ENCODE measurements at places on chromosomes 7 and 10.

DNA sequence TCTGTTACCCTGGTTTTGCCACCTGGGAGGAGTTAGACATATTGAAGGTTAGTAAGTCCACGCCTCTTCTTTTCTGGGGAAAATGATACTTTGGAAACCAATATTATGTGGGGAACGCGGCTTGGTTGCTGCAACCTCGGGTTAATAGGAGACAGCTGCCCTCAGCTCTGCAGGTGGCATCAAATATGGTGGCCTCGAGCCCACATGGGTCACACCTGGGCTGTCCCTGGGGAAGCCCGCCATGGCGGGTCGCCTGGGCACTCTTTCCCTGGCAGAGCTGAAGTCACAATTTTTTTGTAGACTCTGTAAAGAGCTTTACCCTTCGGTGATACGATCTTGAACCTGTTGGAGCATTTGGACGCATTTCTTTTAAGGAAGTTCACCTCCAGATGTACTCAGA is 2.5 kb downstream of the PFKP start:
- no peak for DNase-seq

- DNase-seq = no peak
Observed at GRCh38 chr10:121999301-121999700, 10.3 kb downstream of the TACC2 start.

- no peak for DNase-seq
Observed at GRCh38 chr10:24202181-24202570, 6.8 kb upstream of the KIAA1217 start.

DNA sequence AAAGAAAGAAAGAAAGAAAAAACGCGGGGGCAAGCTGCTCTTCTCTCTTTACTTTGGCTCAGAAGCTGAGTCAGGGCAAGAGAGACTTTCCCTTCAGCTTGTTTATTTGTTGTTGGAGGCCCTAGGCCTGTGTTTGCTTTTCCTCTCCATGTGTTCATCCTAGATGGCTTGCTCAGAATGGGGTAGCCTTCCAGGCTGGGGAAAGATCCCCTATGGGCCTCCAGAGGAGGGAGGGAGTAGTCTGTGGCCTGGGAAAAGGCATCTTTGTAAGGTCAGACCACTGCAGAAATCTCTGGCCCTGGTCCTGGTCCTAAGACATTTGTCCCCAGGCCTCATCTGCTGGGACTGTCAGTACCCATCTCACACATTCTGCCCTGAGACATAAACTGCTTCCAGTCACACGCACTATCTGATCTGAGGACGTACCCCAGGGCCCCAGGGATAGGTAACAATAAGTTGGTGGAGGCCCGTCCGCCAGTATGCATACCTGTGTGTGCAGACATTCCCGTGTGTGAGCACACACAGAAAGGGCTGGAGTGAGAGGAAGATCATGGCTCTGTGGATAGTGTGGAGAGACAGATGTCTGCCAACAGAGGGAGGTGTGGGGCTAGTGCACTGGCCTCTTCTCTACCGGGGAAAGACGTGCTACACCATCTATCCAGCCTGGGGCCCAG is 4.9 kb upstream of the SCD start:
- peak; percentile 35 for DNase-seq

- DNase-seq = peak; percentile 80
Observed at GRCh38 chr10:68135922-68136792, 26.9 kb downstream of the MYPN start.

DNA sequence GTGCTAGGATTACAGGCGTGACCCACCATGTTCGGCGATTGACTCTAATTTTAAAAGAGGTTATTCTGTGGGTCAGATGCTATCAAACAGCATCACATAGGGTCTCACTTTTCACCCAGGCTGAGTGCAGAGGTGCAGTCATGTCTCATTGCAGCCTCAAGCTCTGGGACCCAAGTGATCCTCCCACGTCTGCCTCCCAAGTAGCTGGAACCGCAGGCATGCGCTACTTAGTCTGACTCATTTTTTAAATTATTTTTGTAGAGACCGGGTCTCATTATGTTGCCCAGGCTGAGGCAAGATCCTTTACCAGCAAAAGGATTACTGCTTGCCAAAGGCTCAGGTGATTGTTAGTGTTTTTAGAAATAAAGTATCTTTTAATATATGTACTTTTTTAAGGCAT is 42.9 kb upstream of the STOX1 start:
- DNase-seq = no peak

DNA sequence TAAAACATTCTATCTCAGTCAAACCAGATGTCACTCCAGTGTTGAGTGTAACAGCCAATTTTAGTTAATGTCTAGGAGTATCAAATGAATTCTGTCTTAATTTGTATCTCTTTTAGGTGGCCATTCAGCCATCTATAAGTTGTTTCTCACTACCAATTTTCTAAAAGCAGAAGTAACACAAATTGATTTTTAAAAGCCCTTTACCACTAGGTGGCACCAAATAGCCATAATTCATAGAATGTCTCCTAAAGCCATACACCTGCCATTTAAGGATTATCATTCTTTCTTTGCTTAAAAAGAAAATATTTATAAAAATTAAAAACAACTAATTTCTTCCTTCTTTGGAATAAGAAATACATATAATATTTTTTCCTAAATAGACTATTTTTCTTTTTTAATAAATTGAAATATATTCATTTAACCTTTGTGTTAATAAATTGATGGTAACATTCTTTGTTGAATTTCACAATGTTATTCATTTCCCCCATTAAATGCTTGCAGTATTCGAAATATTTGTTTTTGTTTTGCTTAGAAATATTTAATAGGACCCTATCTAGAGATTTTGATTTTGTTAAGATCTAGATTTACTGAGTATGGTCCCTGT is 107.8 kb upstream of the PPP1R3A start:
- peak; percentile 9 for DNase-seq

DNA sequence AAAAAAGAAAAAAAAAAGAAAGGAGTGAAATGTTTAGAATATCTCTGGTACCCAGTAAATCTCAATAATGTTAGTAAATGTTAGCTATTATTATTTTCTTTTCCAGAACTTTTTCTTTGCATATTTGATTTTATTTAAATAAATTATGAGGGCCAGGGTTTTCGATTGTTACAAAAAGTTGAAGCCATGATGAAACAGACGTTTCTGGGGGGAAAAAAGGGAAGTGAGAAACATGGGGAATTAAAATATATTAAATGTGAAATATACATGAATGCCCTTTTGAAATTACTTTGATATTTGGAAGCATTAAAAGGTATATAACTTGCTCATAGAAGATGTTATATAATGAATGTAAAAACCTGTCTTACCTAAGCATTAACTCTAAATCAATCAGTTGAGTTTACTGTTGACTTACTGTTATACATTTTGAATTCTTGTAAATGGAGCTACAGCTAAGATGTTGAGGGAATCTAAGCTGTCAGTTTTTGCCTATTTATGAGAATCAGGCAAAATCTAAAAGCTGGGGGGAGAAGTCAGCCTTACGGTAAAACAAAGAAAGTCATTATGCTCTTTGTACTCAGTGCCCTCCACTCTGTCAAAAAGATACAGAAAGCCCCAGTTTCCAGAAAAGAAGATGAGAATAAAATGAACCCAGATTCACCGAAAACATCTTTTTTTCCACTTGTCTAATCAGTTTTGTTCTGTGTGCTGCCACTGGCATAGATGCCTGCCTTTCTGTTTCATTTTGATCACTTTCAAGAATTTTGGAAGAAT is 30.0 kb upstream of the KDM7A start:
- DNase-seq = no peak

DNA sequence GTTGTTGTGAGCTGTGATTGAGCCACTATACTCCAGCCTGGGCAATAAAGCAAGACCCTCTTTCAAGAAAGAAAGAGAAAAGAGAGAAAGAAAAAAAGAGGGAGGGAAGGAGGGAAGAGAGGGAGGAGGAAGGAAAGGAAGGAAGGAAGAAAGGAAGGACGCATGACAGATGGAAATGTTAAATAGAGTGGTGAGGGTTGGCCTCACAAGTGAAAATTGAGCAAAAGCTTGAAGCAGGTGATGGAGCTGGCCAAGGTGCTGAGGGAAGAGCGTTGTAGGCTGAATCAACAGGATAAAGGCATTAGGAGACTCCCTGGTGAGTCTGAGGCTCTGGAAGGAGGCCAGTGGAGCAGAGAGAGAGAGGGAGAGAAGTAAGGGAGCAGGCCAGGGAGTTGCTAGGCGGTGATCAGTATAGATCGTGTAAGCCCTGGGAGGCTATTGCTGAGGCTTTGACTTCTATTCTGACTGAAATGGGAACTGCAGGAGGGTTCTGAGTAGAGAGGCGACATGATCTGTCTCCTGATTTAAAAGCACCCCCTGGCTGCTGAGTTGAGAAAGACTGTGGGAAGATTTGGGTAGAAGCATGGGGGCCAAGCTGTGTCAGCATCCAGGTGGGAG is 26.5 kb upstream of the TMEM248 start:
- peak; percentile 78 for DNase-seq

GRCh38 chr10:100659361-100660098 is 85.9 kb upstream of the PAX2 start:
- DNase-seq = no peak

DNA sequence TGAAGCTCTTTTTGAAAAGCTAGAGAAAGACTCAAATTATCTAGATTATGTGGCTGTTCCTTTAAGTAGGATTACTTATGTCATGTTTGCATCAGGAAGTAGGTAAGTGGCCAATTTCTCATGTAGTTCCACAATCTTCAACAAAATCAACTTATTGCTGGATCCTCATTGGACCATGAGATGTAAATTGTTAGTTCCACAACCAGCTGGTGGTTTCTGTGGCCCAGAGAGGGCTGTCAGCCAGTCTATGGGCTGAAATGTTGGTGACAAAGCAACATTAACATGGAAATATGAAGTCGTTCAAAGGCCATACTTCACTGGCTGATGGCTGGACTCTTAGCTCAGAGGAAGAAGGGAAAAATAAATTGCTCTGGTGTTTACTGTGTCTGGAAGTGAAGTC is 157.9 kb downstream of the PLXDC2 start:
- no peak for DNase-seq

DNA sequence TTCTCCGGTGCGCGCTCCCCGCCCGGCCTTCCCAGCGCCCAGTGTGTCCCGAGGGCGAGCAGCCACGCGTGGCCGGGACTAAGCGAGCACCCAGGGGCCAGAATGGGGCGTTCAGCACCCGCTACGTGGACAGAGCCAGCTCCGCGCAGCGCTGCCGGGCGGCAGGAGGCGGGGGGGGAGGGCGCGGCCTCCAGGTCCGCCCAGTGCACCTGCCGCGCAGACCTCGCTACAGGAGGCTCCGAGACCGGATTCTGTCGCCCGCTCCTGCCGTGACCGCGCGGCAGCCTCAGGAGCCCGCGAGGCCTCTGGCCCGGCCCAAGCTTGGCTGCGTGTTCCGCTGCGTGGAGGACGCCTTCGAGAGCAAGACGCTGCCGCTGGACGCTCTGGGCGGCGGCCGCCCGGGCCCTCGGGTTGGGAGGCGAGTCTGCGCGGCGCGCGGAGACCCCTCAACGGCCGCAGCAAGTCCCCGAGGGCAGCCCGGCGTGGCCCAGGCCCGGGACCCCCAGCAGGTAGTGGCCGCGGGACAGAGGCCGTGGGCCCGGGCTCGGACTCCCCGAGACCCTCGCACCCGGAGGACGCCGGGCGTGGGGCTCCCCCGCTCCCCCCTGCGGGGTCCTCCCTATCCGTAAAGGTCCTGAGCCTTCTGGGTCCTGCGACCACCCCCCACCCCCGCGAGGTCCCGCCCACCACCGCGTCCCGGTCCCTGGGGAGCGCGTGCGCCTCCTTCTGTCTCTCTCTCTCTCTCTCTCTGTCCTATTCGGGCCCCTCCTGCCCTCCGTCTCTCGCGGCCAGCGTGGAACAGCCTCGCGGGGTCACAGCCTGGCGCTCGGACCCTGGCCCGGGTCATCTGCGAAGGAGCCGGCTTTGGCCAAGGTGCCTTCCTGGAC is 904 bp upstream of the DPYSL4 start:
- DNase-seq = no peak

GRCh38 chr10:7475046-7475911 is 64.4 kb upstream of the SFMBT2 start:
- DNase-seq = no peak

GRCh38 chr10:98374217-98374985 is 40.6 kb downstream of the PYROXD2 start:
- peak; percentile 61 for DNase-seq

- DNase-seq = no peak
Observed at GRCh38 chr7:29892231-29892630, 85.9 kb downstream of the WIPF3 start.

GRCh38 chr7:74501298-74501697 is 47.6 kb downstream of the GTF2IRD1 start:
- DNase-seq = no peak

GRCh38 chr7:107563775-107564552 is at the start of the genes COG5 and DUS4L:
TSS of gene COG5 (minus strand) at chr7:107563920. CDS start at chr7:107563896, 24 bp downstream.
TSS of gene DUS4L (plus strand) at chr7:107563971. CDS start at chr7:107567071, 3,100 bp downstream.
- peak; percentile 67 for DNase-seq

GRCh38 chr10:30737931-30738391 is 108.4 kb upstream of the LYZL2 start:
- no peak for DNase-seq

DNA sequence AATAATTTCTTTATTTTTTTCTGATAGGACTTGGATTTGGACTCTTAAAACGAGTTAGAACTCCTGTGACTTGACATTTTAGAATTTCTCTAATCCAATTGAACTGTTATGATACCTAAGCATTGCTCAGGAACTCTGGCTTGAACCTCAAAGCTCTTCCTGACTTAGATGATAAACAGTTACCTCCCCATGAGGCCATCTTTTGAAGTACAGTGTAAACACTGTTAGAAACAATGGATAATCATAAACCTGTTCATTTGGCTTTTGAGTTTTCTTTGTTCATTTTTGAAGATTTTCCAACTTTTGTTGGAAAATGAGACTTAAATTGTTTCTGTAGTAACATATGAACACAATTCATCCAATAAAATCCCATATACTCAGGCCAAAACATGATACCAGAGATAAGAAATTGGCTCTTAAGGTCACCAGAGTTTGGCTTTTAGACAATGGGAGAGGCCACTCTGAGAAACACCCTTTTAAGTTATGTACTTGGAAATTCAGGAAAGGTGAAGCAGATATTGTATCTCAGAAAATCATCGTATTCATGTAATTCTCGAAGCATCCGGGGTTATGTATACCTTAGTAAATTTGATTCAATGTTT is 59.6 kb downstream of the RUNDC3B start:
- no peak for DNase-seq

DNA sequence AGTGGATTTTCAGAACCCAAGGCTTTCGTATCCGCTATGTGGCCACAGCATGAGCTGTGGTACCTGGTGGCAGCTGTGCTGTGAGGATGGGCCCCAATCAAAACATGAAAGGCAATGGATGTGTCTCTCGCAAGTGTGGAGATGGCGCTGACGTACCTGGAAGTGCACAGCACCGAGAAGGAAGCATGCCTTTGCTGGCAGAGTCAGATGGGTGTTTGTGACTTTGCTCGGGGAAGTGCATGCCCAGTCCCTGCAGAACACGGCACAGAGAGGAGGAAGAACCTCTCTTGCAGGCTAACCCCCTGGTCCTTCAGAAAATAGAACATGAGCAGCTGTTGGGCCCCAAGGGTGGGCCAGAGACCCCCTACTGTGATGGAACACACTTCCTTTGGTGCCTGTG is 654.1 kb upstream of the ZWINT start:
- DNase-seq = no peak

- DNase-seq = no peak
Observed at GRCh38 chr7:14905764-14906163, 3.2 kb upstream of the DGKB start.

DNA sequence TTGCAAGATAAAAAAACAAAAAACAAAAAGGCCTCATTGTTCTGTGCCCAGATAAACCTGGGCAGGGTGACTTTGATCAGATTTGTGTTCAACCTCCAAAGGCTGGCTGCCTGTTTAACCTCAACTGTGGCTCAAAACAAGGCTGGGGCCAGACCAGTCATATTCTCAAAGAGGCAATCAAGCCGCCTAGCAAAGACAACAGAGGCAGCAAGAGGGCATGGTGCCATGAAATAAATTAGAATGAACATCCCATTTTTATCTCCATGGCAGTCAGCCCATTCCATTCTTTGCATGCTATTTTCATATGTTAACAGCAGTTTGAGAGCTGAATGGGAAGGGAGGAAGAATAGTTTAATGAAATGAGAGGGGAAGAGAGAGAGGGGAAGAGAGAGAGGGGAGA is 1150.3 kb downstream of the TYW1 start:
- DNase-seq = no peak

Measured in NCI-H226 (cell line).